NCI-H748 treated with DMSO at 0.1 percent for 48 hours (cell line): ENCODE measurements at places on chromosomes 4 and X.

DNA sequence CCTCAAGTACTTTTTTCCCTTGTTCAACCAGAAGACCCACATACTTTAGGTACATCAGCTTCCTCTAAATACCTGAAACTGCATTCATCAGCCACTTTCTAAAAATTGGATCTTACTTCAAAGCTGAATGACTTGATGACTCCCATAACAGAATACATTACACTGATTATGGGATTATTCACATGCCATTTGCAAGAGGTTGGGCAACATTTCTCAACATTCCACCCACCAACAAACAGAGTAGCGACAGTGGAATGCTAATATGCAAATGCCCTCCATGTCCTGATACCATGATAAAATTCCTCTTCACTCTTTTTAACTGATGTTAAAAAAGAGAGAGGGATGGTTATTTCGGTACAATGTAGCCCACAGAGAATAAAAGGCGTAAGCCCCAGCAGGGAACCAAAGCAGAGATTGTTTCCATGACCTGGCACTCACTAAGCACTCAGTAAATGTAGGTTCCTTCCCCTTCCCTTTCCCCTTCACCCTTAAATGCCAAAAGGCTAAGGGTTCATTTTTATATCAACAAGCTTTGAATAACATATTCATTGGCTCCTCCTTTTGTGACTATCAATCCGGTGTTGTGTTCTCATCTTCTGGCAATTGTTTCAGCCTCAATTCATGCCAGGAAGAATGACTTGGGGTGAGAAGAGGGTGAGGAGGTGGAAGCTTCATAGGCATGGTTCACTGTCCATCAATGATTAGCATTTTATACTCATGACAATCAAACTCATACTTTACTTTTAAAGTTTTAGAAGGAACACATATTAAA, 317.2 kb downstream of the DHX15 start:
- DNase-seq, result no peak

- no peak for DNase-seq
Measured at GRCh38 chr4:15495621-15496020, 25.9 kb downstream of the CC2D2A start.

- DNase-seq, result no peak
Measured at GRCh38 chr4:82371497-82371896, 2.3 kb downstream of the HNRNPD start.

DNA sequence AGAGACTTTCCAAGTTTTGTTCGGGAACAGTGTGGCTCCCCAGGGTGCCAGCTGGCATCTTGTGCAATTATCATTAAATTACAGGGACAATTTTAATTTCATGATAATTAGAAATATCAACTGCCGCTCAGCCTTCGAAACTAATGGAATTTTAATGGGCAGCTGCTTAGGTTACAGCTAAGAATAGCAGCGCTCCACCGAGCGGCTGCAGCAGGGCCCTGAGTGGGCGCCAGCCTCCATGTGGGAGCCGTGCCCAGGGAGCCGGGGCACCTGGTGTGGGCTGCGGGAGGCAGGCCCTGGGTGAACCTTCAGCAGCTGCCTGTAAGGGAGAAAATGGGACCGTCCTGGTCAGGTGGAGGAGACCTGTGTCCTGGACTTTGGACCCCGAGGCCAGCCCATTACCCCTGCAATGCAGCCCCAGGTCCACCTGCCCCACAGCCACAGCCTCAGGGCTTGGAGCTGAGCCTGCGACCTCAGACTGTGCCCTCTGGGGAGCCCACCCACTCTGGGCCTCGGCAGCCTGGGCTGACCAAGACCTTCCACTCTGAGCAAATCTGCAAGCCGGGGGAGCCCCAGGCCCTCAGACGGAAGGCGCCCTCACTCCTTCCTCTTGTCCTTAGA, 21.1 kb downstream of the MSANTD1 start:
- no peak for DNase-seq

- DNase-seq, result no peak
Measured at GRCh38 chr4:22824091-22824490, 131.4 kb downstream of the GBA3 start.

DNA sequence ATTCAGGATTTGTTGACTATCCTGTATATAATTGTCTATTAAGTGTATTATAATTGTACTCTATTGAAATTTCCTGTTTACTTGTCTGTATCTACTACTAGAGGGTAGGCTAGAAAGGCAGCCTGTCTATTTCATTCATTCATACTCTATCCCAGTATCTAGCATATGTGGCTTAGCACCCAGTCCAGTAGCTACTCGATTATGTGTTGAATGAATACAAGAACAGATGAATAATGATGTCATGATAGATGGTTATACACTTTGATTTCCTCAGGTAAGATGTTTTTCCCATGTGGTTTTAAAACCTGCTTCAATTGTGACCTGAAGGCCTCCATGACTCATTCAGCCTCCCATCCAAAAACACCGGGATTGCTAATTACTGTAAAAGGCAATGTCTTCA, 68.0 kb downstream of the IL21 start:
- no peak for DNase-seq

GRCh38 chr4:159142241-159142640, 39.4 kb downstream of the RAPGEF2 start:
- no peak for DNase-seq

GRCh38 chr4:149897783-149898182, 82.1 kb upstream of the IQCM start:
- DNase-seq, result peak; percentile 42

- DNase-seq, result no peak
Measured at GRCh38 chr4:139986106-139986505, 167.9 kb downstream of the MAML3 start.

DNA sequence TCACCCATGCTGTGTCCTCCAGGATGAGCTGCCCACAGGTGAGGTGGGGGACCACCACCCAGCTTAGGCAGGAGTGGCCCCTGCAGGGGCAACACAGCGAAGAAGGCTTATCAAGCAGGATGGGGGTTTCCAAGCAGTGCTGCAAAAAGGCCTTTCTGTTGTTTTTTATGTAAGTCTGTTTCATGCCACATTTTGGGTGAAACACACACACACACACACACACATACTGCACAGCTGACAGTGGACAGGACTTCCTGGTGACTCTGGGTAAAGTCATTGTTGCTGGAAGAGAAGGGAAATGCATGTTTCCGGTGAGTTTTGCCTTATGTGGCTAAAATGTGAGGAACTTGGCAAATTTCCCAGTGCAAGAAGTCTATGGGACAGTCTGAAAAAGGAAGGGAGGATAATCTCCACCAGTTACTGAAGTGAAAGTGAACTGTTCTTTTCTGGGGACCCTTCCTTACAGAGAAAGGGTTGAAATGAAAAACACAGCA, 119.2 kb downstream of the IRF2 start:
- no peak for DNase-seq

DNA sequence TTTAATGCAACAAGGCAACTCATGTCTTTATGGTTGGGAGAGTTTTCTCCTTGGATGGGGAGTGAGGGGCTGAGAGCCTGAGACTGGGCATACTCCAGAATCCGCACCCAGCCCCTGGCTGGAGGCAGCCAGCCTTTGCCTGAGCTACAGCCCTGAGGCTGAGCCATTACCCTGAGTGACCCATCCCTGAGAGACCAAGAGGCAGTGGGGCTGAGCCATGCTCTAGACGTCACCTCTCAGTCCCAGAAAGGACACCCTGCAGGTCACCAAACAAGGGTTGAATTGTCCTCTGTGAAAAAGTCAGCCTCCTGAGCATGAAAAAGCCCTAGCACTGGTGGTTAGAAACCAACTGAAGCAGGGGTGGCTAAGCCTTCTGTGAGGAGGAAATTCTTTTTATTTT, 151.2 kb upstream of the GATB start:
- DNase-seq, result no peak

DNA sequence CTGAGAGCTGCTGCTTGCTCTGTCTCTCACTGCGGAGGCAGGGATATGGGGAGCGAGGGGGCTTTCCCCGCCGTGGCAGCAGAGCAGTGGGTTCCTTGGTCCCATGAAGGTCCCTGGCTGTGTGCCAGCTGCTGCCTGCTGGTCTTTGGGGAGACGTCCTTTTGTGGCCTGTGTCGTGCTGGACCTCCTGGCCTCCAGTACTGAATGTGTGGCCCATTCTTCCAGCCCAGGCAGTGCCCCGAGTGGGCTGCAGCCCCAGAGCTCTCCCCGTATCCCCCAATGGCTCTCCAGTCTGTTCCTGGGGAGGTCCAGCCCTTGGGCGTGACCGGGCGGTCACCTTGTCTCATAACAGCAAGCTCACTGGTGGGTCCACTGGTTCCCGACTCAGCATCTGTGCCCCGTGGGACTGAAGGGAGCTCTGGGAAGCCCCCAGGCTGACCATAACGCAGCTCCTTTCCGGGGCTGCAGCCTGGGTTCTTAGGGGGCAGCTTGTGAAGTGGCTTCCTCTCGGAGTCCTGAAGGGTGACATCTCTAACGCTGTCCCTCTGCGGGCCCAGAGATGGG, 115.6 kb downstream of the SMIM20 start:
- DNase-seq, result no peak

GRCh38 chrX:7179446-7179845, 31.5 kb upstream of the PUDP start:
- no peak for DNase-seq

DNA sequence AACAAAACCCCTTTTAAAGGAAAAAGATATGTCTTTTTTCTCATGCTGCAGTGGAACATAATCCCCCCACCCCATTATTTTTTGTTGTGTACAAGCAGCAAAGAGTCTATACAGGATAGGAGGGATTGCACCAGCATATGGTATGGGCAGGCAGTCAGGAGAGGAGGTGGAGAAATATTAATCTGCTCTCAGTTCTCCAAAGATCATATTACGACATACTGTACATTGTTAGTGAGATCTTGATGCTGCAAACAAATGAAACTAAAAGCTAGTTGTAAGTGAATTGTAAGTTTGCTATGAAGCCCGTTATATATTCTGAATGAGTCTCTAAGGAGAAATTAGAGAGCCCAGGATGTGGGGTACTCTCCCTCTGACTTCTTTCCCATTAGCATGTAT, 75.3 kb downstream of the RAPGEF2 start:
- DNase-seq, result no peak

- no peak for DNase-seq
Measured at GRCh38 chr4:86999136-86999643, 64.4 kb downstream of the AFF1 start.

- no peak for DNase-seq
Measured at GRCh38 chr4:154329939-154330338, 161.7 kb downstream of the DCHS2 start.

DNA sequence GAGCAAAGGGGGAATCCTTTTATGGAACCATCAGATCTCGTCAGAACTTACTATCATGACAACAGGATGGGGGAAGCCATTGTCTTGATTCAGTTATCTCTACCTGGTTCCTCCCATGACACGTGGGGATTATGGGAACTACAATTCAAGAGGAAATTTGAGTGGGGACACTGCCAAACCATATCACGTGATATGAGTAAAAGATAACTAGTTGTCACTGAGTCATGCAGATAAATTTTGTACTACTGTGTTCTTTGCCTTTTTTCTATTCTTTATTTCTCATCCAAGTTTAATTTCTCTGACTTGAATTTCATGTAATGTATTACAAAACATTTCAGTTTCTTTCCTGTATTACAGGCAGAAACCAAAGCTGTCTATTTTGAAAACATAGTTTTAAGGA, 383.2 kb downstream of the EPHA5 start:
- DNase-seq, result no peak

GRCh38 chr4:13349096-13349495, 135.0 kb downstream of the RAB28 start:
- DNase-seq, result no peak

DNA sequence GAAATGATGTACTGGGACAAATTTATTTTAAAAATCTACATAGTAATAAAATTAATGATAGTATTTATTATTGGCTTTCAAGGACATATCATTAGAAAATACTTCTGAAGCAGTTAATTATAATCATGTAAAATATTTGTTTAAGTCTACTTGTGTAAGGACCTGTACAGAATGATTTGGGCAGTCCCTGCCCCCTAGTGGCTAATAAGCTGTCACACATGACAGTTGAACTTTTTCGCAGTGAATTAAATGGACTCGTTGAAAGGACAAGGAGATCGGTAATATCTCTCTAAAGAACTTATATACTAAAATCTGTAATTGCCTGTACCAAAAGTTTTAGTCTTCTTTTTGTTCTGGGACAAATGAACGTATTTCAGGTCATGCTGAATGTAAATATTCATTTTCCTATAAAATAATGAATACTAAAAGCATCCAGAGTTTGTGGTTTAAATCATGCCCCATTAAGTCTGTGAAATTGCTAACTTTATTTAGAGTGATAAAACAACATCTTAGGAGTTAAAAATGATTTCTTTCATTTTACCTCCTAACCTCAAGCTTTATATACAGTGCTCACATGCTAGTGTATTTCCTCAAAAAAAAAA, 13.6 kb downstream of the EXOC1 start:
- peak; percentile 54 for DNase-seq

GRCh38 chrX:148562846-148563245, 62.4 kb downstream of the AFF2 start:
- DNase-seq, result no peak
